ENCODE measurements at places on chromosomes 3 and 15.

- DNase-seq, result no peak
Observed at GRCh38 chr3:195570344-195570743, 13.4 kb downstream of the APOD start.

- DNase-seq, result no peak
Observed at GRCh38 chr3:114035896-114036295, 20.4 kb downstream of the CCDC191 start.

GRCh38 chr3:125229168-125229567 is 16.6 kb upstream of the SLC12A8 start:
- DNase-seq, result no peak

- DNase-seq, result no peak
Observed at GRCh38 chr15:86647810-86648440, 568.3 kb downstream of the AGBL1 start.

DNA sequence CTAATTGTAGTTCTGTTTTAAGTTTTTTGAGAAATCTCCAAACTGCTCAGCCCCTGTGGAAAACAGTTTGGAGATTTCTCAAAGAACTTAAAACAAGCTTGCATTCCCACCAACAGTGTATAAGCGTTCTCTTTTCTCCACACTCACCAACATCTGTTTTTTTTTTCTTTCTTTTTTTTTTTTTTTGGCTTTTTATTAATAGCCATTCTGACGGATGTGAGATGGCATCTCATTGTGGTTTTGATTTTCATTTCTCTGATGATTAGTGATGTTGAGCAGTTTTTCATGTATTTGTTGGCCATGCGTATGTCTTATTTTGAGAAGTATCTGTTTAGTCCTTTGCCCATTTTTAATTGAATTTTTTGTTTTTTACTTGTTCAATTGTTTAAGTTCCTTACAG is 73.1 kb upstream of the COL8A1 start:
- no peak for DNase-seq
